ENCODE measurements at places on chromosomes 16 and 17.

DNA sequence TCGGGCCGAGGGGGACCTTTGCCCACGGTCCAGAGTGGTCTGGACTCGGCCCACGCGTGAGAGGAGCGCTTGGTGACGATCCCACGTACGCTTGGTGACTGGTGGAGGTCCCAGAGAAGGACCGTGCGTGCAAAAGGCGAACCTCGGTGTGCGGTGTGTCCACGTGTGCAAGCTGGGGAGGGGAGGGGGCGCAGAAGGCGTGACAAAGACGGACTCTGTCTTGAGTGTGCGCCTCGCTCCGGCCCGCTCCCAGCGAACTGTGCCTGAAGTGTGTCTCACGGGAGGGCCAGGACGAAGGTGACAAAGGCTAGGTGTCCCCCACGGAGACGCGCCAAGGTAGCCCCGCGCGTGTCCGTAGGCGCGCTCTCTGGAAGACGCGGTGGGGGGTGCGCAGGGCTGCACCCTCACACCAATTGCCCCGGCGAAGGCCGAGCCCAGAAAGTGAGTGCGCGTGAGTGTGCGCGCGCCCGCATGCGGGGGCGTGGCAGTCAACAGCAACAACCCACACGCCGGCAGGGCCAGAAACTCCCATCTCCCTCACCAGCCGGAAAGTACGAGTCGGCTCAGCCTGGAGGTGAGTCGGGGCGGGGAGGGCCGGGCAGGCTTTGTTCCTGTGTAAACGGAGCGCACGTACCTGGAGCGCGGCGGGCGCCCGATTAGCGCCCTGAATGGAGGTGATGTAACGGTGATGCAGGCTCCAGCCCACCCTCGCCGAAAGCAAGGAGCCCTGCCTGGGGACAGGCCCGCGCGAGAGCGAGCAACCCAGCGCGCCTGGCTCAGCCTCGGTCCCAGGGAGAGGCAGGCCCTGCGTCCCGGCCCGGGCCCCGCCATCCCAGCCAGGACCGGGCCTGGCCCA, at the start of gene GPRC5C:
Gene GPRC5C, plus strand, starts transcription at position 521 of the 856 bp plus-strand sequence. CDS start 7,689 bp downstream, outside the sequence.
- no peak for DNase-seq

DNA sequence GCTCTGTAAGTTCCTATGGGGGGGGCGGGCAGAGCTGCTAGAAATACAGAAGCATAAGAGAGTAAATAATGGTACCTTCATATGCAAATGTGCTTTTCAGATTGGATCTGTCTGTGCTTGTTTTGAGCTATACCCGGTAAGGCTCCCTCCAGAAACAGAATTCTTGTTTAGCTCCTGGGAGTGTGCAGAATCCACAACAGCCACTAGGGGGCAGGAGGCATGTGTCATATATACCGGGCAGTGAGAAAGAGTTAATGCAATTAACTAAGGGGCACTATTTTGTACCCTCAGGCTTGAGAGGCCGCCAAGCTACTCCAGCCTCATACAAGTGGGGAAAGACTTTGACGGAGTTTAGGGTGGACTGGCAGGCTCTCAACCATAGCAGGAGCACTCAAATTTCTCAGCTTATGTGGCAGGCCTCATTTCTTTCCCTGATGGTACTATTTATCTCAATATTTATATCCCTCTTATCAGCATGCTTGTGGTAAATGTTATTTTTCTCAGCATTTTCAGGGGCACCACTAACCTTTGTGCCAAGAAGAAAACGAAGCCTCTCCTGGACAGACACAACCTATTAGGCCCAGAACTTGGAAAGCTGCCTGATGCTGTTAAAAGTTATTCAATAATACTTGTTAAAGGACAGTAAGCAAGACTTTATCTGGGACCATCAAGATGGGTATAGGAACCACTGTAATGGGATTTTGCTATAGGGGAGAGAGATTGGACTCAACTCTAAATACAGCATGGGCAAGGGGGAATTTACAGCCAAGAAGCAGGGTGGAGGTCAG, 10.7 kb upstream of the CENPV start:
- no peak for DNase-seq

- no peak for DNase-seq
These were observed 23.7 kb downstream of the SOX8 start for GRCh38 chr16:1005286-1005685.

DNA sequence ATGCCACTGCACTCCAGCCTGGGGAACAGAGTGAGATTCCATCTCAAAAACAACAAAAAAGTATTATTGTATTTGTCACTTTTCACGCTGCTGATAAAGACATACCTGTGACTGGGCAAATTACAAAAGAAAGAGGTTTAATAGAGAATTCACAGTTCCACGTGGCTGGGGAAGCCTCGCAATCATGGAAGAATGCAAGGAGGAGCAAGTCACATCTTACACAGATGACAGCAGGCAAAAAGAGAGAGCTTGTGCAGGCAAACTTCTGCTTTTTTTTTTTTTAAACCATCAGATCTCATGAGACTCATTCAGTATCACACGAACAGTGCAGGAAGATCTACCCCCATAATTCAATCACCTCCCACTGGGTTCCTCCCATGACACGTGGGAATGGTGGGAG, 41.5 kb upstream of the ETV4 start:
- DNase-seq, result no peak

- peak; percentile 11 for DNase-seq
These were observed 13.5 kb upstream of the DYNLRB2 start for GRCh38 chr16:80527297-80527696.

GRCh38 chr17:57604771-57605674, 140.1 kb downstream of the CCDC182 start:
- peak; percentile 31 for DNase-seq

DNA sequence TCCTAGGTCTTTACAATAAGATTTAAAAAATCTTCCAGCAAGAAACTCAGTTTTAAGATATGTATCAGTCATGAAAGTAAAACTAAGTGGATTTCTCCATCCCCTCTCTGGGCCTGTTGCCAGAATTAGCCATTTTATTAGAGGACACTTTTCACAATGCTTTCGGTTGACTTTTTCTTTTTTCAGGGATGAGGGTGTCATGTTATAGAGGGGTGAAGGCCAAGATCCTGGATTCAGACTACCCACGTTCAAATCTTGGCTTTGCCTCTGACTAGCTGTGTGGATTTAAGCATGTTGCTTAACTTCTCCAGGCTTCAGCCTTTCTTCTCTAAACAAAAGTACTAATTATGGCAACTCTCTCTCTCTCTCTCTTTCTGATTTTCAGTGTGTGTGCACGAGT, 111.7 kb upstream of the COX10 start:
- DNase-seq, result no peak

DNA sequence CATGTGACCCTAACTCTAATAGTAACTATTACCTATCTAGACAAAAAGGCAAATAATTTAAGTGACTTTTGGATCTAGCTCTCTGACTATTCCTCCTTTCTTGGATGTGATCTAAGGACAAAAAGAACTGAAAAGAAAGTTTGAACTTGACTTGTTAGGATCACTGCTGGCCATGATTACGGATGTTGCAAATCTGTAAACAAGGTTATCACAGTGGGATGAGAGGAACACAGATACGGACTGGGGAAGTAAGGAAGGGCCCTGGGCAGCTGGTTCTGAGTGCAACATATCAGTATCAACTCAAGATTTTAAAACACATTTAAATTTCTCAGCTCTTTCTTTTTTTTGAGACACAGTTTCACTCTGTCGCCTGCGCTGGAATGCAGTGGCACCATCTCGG, 78.7 kb downstream of the MRM3 start:
- DNase-seq, result no peak

DNA sequence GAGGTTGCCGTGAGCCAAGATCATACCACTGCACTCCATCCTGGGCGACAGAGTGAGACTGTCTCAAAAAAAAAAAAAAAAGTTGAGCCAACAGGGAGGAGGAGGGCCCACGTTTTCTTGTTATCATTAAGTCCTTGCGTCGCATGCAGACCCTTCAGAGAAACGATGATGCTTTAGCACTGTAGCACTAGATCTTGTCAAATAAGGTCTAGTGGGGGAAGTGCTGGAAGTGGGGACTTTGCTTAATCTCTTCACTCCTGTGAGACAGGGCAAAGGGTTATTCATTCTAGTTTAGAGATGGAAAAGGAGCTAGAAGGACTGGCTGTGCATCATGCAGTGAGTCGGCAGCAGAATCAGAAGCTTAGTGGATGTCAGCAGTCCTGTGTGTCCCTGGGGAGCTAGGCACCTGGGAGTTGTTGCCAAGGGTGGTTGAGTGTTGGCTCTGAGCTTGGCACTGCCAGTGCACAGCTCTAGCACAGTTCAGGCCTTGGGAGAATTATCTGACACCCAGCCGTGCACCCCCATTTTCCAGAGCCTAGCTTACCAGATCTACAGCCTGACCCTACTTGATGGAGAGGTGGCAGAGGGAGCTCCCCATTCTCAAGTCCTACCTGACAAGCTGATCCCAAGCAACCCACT, 33.4 kb upstream of the TBX2 start:
- DNase-seq, result no peak

DNA sequence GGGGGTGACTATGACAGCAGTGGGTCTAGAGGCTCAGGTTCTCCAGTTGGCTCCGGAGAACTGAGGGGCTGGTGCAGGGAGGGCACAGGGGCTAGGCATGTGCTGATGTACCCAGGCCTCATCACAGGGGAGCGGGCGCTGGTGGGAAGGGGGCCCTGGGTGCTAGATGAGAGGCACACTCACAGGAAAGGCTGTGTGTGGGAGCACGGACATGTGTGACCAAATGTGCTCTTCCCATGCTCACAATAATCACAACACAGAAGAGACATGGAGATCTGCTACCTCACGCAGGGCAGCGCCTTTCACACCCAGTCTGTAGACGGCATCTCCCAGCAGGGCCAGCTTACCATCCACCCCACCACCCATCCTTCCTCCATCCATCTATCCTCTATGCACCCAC, 17.4 kb upstream of the RASD1 start:
- no peak for DNase-seq

- no peak for DNase-seq
These were observed 946 bp downstream of the OSGIN1 start for GRCh38 chr16:83953796-83954576.

DNA sequence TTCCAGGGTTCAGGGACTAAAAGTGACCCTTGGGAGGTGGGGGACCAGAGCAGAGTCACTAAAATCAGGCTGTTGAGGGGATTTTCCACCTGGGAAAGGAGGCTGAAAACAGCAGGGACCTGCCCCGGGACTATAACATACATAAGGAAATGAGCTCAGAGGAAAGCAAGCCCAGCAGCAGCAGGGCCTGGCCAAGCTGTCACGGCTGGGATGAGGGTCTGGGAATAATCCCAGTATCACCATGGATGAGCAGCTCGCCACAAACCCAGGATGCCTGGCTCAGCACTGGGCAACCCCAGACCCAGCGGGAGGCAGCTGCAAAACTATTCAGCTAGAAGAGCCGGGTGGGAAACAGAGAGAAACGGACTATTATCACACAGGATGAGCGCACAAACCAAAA, 72.4 kb downstream of the RPH3AL start:
- DNase-seq, result no peak

DNA sequence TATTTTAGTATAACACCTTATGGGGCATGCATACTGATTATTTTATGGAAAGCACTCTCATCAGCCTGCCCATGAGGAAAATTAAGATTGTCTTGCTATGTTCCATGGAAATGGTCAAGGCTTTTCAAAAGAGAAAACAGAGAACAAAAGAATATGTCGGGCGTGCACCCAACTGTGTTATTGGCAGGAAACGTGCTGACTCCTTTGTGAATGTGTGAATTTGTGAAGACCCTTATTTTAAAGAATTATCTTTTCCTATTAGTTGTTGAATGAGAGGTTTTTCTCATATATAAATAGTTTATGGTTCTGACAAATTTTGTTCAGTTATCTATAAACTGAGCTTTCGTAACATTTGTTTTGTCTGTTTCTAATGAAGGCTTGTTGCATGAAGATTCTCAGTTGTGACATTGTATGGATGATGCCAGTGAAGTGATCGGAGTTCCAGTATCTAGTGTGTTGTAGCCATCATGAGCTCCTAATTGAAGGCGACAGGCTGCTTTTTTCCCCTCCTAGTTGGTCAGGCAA, 180.0 kb downstream of the BCAS3 start:
- DNase-seq, result no peak

GRCh38 chr17:39634384-39634871, 2.5 kb upstream of the STARD3 start:
- peak; percentile 71 for DNase-seq

DNA sequence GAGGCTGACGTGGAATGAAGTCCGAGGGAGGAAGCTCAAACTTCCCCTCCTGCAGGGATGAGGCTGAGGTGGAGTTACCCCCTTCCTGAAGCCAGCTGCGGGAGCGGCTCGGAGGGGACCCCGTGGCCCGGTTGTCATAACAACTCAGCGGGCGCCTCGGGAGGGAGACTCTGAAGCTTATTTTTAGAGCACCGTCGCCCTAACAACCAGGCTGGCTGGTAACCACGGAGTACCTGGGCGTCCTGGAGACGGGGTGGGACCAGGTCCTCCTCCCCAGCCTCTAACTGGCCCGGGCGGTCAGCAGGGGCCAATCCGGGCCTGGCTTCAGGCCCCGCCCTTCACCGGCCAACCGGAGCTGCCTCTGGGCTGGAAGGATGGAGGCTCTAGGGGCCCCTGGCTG, 27.7 kb downstream of the NECAB2 start:
- DNase-seq, result no peak

DNA sequence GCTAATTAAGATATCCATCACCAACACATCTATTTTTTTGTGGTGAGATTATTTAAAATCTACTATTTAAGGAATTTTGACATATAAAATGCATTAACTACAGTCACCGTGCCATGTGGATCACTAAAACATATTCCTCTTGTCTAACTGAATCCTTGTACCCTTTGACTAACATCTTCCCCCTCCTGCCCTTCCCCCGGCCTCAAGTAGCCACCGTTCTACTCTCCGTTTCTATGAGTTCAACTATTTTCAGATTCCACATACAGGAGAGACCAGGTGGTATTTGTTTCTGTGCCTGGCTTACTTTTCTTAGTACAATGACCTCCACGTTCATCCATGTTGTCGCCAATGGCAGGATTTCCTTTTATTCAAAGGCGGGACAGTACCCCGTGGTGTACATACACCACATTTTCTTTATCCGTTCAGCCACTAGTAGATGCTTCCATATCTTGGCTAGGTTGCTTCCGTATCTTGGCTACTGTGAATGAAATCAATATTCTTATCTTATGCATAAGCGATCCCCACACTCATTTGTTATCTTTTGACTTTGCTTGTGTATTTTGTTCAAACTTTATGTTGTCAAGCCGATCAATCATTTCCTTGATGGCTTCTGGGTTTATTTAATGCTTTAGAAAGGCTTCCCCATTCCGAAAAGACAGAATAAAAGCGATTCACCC, 134.7 kb downstream of the KCNJ12 start:
- DNase-seq, result no peak

DNA sequence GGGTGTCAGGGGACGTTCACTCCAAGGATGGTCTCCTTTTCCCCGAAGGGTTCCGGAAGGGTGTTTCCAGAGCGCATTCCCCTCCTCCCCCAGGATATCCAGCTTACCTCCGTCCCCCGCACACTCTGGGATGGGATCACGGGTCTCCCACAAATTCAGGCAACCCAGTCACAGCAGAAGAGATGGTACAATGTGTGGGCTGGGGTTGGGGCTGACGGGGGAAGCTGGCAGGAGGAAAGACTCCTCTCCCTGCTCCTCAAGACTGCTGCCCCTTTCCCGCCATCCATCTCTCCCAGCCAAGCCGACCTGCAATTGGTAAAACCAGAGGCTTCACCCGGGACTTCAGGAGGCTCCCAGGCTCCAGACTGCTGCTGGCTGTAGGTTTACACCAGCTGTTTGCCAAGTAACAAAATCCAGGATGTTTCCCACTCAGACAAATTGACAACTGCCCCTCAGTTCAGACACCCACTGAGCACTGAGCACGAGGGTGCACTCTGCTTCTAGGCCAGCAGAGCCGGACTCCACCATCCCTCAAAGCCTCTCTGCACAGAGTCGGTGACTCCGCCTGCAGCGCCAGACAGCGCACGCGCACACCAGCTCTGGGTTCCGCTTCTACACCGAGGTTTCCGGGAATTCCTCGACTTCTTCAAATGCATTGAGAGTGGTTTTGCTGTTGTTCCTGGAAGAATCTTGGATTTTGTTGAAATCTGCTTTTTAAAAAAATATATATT, 37.7 kb downstream of the ASPA start:
- no peak for DNase-seq

Measured in hepatic stellate cell (primary cell).